Stimulated activated CD8-positive, alpha-beta memory T cell treated with anti-CD3 and anti-CD28 coated beads, Interleukin-15, amount 100 ng/mL, for 24 hours (primary cell): ENCODE measurements at places on chromosomes 5 and 9.

DNA sequence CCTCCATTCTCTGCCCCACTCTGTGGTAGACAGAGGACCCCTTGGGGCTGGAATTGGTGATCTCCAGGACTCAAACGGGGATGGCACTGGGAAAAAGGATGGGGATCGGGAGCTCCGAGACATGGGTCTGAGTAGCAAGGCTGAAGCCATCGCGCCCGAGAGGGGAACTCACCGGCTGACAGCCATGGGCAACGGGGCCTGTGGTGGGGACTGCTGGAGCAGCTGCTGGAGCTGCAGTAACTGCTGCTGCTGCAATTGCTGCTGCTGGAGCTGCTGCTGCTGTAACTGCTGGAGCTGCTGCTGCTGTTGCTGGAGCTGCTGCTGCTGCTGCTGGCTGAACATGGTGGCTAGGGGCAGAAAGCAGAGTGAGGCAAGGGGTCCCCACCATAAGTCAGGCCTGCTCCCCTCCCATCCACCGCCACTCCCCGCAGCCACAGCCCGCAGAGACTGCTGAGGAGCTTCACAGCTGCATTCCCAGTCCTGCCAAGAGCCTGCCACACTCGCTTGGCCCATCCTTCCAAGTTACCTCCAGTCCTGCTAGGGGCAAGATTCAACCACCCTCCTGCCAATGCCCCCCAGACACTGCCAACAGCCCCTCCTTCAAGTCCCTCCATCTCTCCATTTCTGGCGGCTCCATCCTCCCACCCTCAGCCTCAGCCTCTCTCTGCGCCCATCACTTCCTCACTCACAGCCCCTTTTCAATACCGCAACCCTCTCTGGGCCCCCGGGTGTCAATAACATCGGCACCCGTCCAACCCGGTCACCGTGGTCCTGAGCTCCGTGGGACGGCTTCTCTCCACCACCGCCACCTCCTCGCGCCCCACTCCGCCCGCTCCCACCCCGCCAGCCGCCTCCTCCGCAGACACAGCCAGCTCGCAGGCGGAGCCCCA is 611 bp downstream of the CIZ1 start:
- DNase-seq = no peak

DNA sequence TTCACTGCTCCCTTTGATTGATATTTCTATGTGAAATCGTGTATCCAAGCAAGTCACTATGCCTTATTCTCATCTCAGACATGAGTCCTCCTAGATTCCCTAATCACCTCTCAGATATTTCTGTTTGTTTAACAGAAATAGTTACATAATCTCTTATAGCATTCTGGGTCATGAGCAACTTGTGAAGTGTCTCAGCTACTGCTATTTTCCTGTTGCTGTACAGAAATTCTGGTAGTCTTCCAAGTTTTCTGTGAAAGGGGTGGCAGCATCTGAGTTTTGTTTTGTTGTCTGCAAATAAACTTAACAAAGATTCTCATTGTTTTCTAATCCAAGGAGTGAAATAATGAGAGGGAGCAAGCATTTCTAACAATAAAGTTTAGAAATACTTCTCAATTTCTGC is 256.9 kb upstream of the ST8SIA4 start:
- no peak for DNase-seq

DNA sequence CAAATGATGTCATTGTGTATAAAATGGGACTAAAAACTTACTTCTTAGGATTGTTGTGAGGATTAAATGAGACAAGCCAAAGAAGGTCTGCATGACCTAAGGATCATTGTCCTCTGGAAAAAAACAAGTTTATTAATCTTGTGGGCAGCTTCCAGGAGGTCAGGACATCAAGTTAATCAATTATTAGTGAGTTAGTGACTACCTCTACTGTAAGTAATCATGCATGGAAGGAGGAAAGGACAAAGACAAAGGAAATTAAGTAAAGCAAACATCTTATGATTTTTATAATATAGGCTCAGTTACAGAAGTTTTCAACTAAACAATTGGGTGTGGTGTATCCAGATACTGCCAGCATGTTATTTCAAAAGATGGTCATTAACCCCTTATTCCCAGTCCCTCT is 129.3 kb upstream of the TUT7 start:
- DNase-seq = no peak

GRCh38 chr9:136560586-136560985 is 14.7 kb upstream of the NOTCH1 start:
- DNase-seq = no peak

DNA sequence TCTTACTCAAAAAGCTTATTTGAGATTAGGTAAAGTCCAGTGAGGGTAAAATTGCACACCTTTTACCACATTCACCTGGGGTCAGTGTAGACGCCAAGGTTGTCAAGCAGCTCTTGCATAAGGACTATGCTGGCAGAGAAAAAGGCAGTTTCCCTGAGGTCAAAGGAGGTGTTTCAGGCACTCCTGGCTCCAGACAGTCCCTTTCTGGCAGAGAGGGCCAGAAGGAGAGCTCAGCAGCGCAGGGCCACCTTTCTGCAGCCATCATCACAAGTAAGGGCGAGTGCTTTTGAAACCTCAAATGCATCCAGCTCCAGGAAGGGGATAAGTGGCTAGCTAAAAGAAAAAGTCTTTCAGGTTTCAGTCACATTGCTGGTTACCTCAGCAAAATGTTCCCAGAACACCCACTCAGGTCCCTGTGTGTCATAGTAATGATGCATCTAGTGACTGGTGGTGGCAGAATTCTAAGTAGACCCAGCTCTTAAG is 16.7 kb upstream of the IL13 start:
- DNase-seq = no peak

DNA sequence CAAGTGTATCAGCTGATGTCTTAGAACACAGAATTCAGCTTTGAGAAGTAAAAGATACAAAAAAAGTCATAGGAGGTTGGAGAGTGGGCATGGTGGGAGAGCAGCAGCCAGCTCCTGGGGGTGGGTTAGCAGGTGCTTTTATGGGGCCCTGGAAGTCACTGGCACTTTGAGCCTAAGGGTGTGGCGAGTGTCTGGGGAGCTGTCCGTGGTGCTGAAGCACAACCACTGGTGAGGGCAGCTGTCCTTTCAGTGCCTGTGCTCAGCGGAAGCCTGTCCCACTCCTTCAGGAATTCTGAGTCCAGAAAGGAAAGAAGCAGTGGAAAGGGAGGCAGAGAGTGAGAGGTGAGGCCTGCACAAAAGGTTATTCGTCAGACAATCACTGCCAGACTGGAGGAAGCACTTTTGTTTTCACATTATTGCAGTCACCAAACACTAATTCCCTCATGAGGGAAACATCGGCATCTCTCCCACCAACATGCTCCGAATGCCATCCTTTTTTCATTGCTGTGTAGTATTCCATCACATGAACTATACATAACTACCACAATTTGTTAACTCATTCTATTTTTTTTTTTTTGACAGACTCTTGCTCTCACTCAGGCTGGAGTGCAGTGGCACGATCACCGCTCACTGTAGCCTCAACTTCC is 59.4 kb upstream of the RAPGEF1 start:
- DNase-seq = peak; percentile 30

GRCh38 chr9:12759761-12760160 is 15.1 kb upstream of the LURAP1L start:
- DNase-seq = no peak

DNA sequence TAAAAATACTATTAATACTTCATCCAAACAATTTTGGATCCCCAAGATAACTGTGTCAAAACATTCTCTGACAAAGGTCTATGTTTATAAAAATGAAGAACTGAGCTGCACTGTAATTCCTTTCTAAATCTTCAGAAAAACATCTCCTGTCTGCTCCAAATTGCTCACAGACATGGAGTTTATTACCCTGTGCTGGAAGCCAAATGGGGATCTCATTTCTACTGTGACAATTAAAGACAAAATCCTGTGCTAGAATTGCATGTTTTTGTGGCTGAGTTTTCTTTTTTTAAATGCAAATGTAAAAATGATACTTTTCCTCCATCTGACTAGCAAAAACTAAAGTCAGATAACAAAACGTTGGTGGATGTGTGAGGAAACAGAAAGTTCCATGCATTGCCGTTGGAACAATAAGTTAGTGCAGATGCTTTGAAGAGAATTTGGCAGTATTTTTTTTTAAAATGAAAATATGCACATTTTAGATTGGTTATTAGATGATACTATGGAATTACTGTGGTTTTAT is 93.5 kb downstream of the GNA14 start:
- DNase-seq = no peak

GRCh38 chr9:29822458-29822857 is 2249.2 kb upstream of the C9orf72 start:
- no peak for DNase-seq

- DNase-seq = no peak
Measured at GRCh38 chr5:112614285-112614684, 123.4 kb upstream of the APC start.

DNA sequence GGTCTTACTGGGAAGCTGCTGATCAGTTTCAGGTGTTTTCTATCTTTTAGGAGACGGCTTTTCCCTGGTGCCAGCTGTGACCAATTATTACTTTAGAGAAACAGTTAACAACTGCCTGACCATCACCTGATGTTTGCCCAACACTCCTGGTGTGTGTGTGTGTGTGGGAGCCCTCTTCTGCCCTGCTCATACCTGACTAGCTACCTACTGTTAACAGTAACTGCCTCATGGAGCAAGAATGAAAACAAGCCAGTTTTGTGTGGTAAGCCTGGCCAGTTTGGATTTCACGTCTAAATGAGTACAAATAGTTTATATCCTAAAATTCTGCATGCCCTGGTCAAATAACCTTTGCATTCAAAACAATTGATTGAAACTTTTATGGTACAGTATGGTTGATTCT is 46.1 kb upstream of the RIOK2 start:
- no peak for DNase-seq

DNA sequence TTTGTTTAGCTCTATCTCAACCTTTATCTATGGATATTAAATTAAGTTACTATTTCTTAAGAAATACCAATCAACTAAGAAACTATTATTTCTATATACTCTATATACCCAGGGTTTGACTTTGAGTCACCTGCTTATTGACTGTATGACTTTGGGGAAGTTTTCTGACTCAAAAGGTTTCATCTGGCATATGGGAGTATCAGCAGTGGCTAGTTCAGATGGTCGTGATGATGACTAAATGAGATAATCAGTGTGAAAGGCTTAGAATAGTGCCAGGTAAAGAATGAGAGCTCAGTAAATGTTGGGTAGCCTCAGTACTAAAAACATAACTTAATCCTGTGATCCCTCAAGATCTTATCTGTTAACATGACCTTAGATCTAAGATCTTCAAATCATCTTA is 179.7 kb upstream of the ISL1 start:
- DNase-seq = no peak

DNA sequence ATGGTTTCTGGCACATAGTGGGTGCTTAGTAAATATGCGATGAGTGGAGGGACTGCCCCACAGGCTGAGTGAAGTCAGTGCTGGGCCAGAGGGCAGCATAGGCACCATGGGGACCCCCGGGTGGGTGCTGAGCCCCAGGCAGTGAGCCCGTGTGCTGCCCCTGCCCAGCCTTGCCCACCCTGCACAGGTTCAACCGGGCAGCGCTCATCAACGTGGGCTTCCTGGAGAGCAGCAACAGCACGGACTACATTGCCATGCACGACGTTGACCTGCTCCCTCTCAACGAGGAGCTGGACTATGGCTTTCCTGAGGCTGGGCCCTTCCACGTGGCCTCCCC is 7.2 kb downstream of the B4GALT7 start:
- DNase-seq = no peak

GRCh38 chr5:128537221-128537999 is 635 bp downstream of the FBN2 start:
- DNase-seq = no peak

GRCh38 chr9:137685741-137686420 is 67.1 kb downstream of the EHMT1 start:
- DNase-seq = no peak

- DNase-seq = no peak
Measured at GRCh38 chr5:40025586-40025985, 600.8 kb upstream of the DAB2 start.

- DNase-seq = no peak
Measured at GRCh38 chr5:74376187-74376586, 264.3 kb downstream of the ENC1 start.

DNA sequence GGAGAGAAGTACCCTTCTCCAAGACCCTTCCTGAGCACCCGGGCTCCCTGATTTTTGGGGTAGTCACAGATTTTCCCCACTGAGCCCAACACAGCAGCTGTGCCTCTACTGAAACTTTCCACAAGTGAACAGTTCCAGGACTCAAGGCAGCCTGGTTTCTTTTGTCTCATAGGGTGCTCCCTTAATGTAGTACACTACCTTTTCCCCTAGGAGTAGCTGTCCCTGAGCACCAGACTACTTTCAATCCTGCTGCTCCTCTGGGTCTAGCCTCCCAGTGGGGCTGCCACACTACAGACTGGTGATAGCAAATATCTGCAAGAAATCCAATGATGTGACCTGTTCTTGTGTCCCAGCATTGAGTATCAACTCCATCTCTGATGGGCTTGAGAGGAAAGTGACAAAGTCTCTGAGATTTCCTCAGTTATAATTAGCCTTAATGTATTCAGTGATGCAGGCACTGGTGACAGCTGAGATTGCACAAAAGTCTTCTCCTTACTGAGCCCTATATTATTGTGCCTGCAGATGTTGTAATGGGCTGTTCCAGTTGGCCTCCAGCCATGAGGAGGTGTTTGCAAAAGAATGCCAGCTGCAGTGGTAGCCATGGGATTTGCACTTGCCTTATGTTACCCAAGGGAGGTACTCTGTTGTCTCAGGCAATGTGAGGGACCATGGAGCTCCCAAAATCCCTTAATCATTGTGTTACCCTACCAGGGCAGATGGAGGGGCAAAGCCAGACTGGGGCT is 1802.5 kb downstream of the EFNA5 start:
- DNase-seq = no peak

- DNase-seq = no peak
Measured at GRCh38 chr9:21097817-21098216, 20.1 kb upstream of the IFNB1 start.

DNA sequence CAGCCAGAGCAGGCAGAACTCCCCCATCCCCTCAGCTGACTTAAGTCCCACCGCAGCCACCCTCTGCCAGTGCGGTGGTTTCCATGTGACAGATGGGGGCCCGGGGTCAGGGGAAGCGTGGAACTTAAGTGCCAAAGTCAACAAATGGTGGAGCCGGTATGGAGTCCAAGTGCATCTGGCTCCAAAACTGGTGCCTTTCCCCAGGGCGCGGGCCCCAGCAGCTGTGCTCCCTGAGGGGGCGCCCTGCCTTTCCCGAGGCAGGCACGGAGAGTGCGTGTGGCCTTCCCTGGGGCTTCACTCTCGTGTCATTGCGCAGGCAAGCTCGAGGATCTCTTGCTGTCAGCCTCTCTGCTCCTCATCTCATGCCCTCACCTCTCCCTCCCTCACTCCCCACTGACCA is 33.8 kb downstream of the SLC46A2 start:
- no peak for DNase-seq

DNA sequence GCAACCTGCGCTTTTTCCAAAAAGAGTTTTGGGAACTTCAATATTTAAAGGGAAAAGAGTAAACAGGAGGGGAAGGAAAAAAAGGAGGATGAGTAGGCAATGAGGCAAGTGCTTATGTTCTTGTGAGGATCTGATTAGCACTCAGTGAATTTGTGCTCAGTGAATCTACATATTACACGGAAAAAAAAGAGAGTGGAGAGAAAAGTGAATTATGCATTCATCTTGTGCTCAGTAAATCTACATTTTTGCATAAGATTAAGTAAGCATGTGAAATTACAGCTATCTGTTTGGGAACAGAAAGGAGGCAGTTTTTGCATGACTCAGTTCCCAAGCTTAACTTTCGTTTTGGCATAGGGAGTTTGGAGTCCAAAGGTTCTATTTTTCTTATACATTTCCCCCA is 170.1 kb downstream of the CDH10 start:
- no peak for DNase-seq

GRCh38 chr9:677461-678097 is 163.9 kb upstream of the DMRT1 start:
- no peak for DNase-seq

- no peak for DNase-seq
Measured at GRCh38 chr9:19998153-19998552, 209.3 kb upstream of the SLC24A2 start.

GRCh38 chr5:169657127-169657526 is 20.1 kb downstream of the DOCK2 start:
- no peak for DNase-seq
